Activated T-cell treated with anti-CD3 and anti-CD28 coated beads, Interleukin-2, amount 50 U/mL, for 72 hours (primary cell): ENCODE measurements at places on chromosomes 7 and 10.

DNA sequence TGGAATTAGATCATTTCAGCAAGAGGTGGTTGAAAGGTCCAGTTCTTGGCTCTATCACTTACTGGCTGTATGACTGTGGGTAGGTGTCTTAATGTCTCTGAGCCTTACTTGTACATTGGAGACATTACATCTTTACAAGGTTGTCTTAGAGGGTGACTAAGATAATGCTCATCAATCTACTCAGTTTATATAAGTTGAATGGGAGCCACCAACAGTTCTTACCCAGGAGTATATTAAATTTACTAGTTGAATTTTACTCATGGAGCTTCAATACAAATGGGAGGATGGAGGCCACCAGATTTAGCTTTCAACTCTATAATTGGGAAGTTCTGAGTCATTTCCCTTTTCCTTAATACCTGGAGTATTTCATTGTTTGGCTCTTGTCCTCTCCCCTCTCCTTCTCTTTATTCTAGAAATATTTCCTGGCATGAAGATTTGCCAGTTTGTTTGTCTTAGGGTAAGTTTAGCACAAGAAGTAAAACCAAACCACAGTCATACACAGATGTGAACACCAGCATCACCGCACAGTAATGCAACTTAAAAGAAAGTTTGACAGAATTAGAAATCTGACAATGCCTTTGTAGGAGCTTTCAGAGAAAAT, 222.8 kb downstream of the LRMDA start:
- no peak for DNase-seq

GRCh38 chr7:156529956-156530355, 110.6 kb upstream of the RNF32 start:
- DNase-seq, result no peak

GRCh38 chr10:91893051-91893450, 16.2 kb downstream of the FGFBP3 start:
- no peak for DNase-seq

DNA sequence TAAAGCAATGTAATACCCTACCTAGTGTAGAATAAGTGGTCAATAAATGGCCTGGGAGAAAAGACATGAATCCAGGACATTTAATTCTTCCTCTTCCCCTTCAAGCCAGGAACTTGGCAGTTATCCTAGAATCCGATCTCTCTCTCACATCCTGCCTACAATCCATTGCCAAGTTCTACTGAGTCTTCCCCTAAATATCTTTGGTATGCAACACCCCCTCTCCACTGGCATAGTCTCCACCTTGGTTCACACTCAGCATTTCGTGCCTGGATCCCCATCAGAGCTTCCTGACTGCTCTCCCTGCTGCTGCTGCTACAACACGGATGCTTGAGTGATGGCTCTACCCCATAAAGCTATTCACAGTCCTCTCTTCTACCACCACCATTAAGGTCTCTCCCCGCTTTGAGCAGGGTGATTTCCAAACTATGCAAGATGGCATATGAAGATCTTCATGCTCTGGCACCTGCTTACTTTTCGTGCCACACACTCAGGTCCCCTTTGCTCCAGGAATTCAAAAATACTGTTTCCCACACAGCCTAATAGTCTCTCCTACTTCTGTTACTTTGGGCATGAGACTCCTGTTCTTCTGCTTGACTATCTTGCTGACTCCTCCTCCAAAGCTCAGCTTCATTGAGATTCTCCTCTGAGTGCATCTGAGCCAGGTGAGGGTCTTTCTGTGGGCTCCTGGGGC, 4.8 kb downstream of the ANK3 start:
- no peak for DNase-seq

GRCh38 chr7:37284805-37285231, 163.8 kb downstream of the ELMO1 start:
- peak; percentile 18 for DNase-seq

GRCh38 chr10:48926764-48927540, 12.7 kb downstream of the LRRC18 start:
- DNase-seq, result no peak

- DNase-seq, result no peak
These were observed 56.5 kb upstream of the ORC5 start for GRCh38 chr7:104264285-104264684.

GRCh38 chr10:118692872-118693271, 61.9 kb downstream of the CACUL1 start:
- DNase-seq, result no peak

DNA sequence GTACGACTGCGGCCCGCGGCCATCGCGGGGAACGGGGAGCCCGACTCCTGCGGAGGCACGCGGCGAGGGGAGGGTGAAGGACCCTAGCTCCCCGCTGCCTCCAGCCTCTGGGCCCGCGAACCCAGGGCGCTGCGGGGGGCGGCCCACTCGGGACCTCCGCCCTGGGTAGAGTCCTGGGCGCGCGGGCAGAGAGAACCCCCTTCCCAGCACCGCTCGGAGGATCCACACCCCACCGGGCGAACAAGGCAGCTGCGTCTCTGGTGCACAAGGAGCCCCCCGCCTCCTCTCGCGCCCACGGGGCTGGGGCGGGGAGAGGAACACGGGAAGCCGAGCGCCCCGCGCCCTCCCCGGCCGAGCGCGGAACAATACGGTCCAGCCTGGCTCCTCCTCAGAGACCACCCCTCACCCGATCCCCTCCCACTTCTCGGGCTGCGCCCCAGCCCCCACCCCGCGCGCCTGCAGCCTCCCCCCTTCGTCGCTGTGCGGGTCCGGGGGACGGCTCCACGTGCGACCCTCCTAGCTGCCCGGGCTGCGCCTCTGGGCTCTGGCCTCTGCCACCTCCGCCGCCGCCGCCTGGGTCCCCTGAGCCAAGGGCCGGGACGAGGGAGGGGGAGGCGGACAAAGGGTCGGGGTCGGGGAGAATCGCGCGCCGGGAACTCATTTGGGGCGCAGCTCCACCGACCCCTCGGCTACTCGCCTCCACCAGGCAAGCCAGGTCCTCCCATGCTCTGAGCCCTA, at the start of gene WDR86:
Gene WDR86, minus strand, starts transcription at position 372 of the 738 bp plus-strand sequence. CDS start 449 bp downstream, outside the sequence.
- DNase-seq, result no peak

- DNase-seq, result no peak
These were observed 324.4 kb downstream of the BICC1 start for GRCh38 chr10:58836991-58837575.

GRCh38 chr10:31034098-31034909, 2.6 kb upstream of the ZNF438 start:
- no peak for DNase-seq

DNA sequence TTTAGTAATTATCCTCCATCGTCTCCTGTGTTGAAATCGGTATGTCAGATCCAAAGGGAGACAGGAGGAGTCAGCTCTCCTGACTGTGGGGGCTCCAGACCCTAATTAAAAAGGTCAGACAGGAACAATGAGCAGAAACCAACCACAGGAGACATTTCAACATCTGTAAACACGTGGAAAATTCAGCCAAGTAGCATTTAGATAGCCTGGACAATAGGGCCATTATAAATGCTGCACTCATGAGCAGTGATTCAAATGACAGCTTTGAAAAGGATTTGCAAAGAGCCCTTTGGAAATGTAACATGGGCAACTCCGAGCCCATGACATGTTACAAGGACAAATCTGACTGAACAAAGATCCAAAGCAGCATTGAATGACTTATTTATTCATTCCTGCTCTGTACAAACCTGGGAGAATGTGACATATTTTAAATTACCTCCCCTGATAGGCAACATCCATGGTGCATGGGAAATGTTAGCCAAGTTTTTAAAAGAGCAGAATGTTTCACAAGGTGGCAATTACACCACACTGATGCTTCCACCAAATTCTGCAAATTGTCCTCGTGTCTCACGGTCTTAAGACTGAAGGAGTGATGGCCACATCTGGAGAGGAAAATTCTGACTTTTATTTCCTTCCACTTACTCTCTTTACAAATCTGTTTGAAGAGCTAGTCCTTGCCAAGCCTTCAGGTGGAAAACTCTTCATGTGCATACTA, 113.3 kb upstream of the KMT2E start:
- no peak for DNase-seq

DNA sequence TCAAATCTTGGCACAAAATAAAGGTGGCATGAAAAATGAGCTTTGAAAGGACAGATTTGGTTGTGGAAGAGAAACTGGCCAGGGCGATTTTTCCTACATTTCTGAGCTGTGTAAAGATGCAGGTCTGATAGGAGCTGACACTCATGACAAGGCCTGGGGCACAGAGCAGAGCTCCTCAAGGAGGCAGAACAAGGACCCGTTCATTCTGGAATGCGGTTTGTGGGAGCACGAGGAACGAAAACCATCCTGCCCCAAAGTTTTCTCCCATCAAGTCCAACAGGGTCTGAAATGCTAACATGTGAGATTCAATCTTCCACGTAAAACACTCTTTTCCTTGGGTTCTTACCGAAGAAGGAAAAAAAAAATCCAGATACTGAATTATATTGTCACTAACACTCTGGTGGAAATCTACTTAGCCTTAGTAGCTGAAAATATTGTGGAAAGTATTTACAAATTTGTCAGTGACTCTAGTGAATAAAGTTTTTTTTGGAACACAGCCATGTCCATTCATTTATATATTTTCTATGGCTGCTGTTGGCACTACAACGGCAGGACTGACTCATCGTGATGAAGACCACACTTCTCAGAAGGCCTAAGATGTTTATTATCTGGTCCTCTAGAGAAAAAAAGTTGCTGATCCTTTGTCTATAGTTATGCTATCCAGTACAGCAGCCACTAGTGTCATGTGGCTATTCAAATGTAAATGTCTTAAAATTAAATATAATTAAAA, 215.7 kb downstream of the BAMBI start:
- DNase-seq, result no peak

DNA sequence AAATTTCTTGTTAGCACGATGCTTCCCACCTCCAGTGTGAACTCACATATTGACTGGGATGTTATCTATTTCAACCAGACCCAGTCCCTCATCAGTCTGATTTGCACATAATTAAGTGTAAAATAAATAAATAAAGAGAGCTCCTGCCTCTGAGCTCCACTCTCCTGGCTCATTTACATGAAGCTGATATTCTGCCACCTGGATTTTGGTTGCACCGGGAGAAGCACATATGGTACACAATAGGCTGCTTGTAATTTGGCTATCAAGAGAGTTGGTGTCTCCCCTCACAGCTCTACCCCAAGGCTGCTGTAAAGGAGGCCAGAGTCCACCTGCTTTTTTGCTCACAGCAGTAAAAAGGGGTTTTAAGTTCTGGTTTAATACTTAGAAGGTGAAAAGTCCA, 610.5 kb downstream of the KCNMA1 start:
- no peak for DNase-seq

DNA sequence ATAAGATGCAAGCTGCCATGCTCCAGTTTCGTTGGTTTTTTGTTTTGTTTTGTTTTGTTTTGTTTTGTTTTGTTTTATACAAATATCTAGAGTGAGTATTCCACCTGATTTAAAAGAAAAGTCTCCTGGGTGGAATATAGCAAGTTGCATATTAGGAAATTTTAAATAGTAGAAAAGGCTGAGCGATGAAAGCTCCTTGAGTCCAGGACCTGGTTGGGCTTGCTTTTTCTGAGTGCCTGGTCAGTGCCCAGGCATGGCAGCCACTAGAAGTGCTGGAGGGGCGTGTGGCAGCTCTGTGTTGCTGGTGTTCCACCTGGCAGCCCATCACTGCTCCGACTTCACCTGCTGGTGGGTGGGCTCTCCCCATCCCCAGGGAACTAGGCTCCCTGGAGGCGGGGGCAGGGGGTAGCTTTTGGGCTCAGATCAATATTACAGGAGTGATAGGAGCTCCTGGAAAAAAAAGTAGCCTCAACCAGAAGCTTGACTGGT, 8.0 kb downstream of the COL17A1 start:
- no peak for DNase-seq

- DNase-seq, result no peak
These were observed 19.5 kb downstream of the KCNH2 start for GRCh38 chr7:150958597-150958996.

DNA sequence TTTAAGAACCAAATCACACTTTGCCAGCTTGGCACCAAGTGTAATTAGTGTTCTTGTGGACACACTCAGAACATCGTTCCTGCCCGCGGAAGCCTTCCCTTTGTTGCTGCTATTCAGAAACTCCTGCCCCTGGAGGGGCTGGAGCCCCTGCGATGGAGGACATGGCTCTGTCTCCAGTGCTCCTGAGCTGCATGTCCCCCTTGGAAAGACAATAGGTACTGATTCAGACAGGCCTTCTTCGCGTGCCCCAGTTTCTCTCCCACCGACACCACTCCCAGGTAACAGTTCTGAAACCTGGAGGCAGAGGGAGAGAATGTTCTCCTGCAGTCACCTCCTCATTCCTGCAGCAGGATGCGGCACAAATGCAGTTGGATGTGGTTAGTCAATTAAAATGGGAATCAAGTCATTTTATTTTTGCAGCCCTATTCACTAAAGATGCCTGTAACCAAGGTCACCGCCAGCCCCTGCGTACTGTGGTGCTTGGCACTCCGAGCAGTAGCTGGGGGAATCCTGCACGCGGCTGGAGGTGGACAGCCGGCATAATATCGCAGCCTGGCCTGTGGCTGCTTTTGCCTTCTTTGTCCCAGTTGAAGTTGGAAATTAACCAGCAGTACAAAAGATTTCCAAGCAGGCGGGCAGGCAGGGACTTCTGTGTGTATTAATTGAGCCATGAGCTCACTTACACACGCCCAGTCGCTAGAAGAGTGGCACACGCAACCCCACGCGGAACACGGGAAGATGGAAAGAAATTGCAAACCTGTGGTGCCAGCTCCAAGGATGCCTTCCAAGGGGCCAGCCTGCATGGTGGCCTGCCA, 205.7 kb downstream of the EBF3 start:
- no peak for DNase-seq

DNA sequence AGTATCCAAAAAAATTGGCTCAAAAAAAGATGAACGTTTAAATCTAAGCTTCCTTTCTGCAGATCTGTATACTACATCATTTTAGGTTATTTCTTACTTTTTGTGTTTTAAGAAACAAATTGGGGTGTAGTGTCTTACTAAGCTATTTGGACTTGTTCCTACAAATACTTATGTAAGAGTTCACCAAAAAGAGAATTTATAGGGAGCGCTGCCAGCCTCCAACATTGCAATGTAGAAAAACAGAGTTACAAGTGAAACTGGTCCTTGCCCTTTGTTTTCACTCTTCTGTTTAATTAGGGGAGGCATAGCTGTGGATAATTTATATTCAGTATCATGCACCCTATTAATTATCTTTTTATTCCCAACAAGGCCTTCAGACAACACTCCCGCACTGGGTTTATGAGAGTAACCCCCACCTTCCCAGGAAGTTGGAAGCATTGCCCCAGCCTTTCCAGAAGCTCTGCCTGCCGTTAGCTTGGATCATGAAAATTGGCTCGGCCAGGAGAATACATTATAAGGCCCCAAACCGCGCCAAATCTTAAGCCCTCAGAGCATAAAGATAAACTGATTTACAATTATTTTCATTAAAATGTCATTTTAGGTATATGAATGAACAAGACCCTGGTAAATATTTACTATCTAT, 261.8 kb upstream of the KLF6 start:
- no peak for DNase-seq
